ENCODE measurements at places on chromosomes 4 and X.

GRCh38 chr4:105858466-105859040 is 36.7 kb upstream of the NPNT start:
- no peak for DNase-seq

DNA sequence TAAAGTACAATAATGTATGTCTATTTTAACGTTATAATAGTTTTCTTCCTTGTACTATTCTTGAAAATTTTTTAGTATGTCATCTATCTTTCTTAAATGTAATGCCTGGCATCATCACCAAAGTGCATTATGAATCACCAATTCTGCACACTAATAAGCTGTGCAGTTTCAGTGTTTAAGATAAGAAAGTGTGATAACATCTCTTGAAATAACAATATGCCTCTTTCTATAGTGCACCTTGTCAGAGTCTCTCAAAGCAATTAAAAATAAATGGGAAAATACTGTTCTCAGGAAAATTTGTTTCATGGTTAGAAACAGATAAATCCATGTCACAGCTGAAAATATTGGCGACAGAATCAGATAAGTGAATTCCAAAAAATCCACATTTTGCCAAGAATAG is 457.4 kb upstream of the PCDH10 start:
- DNase-seq = no peak

DNA sequence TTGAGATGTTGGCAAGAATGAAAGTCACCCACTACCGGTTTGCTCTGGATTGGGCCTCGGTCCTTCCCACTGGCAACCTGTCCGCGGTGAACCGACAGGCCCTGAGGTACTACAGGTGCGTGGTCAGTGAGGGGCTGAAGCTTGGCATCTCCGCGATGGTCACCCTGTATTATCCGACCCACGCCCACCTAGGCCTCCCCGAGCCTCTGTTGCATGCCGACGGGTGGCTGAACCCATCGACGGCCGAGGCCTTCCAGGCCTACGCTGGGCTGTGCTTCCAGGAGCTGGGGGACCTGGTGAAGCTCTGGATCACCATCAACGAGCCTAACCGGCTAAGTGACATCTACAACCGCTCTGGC is 12.3 kb downstream of the RPL9 start:
- no peak for DNase-seq

- no peak for DNase-seq
These were observed 9.6 kb upstream of the IL13RA1 start for GRCh38 chrX:118717678-118718391.

DNA sequence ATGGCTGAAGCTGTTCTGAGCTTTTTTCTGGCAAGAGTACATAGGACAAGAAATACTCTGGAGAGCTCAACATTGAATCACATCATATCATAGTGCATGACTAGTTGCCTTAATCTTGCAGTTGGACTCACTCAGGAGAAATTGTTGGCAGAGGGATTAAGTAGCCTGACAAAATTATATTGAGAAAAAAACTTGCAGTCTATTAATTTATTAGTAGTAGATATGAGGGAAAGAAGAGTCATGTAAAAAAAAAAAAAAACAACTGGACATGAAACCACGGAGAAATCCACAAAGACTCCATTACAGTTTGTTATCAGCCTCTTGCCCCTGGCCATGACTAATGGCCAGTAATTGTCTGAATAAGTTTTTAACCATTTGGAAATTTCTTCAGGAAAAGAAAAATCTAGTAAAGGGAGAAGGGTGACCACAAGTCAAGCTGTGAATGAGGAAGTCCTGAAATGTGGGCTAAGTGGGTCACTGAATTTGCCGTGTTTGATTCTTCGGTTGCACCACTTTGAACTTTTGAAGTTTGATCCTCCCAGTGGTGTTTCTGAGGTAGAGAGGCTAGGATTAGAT is 45.6 kb downstream of the FHL1 start:
- no peak for DNase-seq

DNA sequence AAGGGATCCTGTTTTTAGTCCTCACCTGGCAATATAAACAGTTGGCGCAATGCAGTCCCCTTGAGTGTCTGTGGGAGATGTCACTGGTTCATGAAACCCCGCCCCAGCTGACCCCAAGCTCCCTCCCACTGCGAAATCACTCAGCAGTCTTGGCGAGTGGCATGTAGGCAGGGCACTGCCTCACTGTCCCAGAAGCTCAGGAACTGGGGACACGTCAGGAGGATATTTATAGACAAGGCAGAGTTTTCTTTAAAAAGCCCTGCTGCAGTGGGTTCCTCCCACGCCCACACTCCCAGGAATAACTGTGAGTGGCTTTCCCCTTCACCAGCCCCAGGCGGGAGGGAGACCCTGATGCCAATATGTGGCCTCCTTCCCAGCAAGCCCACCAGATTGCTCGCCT is 44.3 kb upstream of the PPP2R2C start:
- DNase-seq = no peak

DNA sequence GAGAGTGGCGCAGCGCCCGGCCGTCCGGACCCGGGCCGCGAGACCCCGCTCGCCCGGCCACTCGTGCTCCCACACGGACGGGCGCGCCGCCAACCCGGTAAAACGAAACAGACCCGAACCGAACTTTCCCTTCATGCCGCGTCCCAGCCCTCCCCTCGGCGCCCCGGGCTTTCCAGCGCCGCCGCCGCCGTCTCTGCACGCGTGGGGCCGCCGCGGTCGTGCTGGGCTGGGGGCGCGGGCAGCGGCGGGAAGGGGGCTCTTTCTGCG is 222 bp downstream of the SMAD1 start:
- DNase-seq = no peak

DNA sequence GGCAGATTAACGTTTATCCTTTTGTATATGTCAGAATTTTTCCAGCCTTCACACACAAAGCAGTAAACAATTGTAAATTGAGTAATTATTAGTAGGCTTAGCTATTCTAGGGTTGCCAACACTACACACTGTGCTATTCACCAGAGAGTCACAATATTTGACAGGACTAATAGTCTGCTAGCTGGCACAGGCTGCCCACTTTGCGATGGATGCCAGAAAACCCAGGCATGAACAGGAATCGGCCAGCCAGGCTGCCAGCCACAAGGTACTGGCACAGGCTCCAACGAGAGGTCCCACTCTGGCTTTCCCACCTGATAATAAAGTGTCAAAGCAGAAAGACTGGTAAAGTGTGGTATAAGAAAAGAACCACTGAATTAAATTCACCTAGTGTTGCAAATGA is 94.8 kb downstream of the TET2 start:
- no peak for DNase-seq

Data from AG08396 (cell line).